ENCODE measurements at places on chromosomes 16 and 17.

- DNase-seq: no peak
Measured at GRCh38 chr16:81571592-81572385, 127.2 kb downstream of the CMIP start.

- DNase-seq: peak; percentile 26
Measured at GRCh38 chr17:16940116-16940881, 31.6 kb downstream of the TNFRSF13B start.

- no peak for DNase-seq
Measured at GRCh38 chr16:89312194-89312593, 94.7 kb downstream of the ZNF778 start.

DNA sequence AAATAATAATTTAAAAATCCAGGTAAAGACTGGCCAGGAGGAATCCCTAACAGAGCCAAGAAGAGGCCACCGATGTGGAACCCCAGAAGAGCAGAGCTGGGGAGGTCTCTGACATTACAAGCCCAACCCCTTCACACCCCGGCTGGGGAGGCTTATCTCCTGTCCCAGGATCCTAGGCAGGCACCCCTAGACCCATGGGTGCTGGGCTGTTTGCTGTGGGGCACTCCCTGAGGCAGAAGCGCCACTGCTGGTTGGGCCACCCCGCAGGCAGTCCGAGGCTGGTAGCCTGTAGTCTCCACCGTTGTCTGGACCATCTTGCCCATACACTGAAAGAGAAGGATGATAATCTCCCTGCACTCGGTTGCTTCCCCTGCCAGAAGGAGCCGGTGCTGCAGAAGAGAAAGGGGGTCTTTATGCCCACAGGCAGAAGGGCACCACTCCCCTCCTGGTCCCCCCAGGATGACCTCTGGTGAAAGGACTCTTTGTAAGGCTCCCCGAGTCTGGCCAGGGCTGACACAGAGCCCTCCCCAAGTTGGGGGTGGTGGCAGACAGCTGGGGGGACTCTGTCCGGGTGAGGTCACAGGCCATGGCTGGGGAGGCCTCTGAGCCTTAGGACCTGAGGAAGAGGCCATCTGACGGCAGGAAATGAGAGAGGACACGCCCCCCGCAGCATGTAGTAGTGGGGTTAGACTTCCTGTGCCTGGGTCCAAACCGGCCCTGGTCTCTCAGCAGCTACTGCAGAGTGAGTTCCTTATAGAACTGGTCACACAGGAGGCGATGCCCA is 34.2 kb downstream of the CFAP20 start:
- no peak for DNase-seq

DNA sequence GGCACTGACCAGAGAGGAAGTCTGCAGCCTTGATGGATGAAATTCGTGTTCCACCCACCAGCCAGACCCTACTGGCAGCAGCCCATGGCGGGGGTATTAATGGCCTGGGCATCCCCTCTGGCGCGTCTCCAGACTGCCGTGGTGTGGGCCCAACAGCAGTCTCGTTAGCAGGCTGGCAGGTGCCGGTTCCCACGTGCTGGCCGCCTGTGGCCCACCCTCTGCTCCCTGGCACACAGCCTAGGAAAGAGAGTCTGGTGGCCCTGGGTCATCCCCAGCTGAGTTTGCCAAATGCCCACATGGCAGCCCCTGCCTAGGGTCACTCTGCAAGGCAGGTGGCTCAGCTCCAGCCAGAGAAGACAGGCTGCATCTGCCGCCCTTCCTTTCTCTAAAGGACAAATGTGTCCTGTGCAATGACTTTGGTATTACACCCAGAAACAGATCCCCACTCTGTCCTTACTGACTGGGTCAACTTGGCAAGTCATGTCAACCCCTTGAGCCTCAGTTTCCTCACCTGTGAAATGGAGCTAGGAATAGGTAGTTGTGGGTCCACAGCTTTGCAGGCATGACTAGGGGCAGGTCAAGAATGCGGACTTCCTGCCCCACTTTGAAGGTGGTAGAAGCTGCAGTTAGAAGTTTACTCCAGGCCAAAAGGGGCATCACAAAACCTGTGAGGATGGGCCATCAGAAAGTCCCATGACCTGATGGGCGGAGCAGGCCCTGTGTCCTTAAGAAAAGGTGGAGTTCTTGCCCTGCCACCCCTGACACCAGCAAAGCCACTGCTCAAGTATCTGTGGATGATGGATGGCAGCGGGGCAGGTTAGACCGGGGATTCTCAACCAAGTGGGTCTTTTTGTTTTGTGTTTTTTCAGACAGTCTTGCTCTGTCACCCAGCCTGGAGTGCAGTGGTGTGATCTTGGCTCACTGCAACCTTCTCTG is 76.6 kb downstream of the ABCC6 start:
- no peak for DNase-seq

DNA sequence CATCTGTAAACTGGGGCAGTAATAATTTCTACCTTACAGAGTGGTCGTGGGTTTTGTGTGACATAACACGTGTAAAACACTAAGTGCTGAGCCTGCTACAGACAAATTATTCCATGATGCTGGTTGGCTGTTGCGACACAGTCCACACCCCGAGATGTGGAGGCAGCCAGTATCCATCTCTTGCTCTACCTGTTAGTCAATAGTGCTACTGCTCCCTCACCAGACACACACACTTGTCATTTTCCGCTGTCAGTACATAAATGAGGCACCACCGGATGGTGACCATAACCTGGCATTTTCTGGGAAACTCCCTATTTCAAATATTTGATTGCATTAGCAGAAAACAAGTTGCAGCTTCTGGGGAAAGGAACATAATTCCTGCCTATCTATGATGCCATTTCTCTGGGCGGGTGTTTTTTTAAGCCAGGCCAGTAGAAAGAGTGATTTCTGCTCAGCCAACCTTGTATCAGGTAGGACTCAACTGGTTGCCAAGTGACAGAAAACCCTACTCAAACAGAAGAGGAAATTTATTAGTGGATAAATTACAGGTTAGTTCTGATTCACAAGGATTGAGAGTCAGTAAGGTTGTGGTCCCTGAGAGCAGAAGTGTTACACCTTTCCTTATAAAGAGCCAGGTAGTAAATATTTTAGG is 24.1 kb downstream of the DNAJA2 start:
- no peak for DNase-seq

- DNase-seq: no peak
Measured at GRCh38 chr16:25709213-25709612, 17.5 kb downstream of the HS3ST4 start.

DNA sequence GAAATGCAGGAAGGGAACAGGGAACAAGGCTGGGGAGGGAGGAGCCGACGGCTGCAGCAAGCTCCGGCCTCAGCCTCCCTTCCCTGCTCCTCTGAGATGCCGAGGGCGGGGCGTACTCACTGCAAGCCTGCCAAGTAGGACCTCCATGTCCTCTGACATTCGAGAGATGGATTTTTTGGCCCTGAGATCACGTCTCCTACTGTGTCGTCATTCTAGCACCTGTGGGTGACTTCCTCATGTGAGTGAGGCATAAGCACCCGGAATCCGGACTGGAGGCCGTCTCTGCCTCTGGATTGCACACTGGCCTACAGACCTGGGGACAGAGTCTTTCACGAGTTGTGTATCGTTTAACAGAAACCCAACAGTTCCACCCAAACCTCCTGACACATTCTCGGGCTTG is 14.5 kb downstream of the MRM3 start:
- DNase-seq: no peak

DNA sequence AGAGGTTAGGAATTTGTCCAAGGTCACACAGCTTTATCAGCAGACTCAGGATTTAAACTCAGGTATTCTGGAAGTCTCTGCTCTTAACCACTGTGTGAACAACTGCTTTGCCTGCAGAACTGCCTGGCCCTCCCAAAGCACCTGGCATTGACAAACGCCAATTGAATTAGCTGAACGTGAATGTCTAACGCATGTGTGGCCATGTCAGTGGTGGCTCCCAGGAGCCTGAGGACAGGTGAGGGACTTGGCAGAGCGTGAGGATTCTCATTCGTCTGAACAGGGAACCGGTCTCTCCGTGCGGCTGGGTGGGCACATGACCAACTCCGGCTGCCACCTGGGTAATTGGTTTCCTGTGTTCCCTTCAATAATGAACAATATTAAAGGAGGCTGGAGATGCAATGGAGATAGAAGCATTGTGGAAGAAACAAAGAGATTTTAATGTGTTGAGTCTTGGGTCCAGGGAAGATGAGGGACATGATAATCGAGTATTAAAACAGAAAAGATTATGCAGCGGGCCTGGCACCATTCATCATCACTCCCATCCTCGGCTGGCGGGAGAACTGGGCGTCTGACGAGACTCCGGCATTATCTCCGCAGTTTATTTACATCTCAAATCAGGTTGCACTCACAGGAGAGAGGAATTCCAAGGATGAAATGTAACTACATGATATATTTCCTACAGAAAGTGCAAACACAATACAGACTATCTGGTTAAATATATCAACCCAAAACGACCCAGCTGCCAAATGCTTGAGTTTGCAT is 113.5 kb downstream of the NPIPB5 start:
- no peak for DNase-seq

DNA sequence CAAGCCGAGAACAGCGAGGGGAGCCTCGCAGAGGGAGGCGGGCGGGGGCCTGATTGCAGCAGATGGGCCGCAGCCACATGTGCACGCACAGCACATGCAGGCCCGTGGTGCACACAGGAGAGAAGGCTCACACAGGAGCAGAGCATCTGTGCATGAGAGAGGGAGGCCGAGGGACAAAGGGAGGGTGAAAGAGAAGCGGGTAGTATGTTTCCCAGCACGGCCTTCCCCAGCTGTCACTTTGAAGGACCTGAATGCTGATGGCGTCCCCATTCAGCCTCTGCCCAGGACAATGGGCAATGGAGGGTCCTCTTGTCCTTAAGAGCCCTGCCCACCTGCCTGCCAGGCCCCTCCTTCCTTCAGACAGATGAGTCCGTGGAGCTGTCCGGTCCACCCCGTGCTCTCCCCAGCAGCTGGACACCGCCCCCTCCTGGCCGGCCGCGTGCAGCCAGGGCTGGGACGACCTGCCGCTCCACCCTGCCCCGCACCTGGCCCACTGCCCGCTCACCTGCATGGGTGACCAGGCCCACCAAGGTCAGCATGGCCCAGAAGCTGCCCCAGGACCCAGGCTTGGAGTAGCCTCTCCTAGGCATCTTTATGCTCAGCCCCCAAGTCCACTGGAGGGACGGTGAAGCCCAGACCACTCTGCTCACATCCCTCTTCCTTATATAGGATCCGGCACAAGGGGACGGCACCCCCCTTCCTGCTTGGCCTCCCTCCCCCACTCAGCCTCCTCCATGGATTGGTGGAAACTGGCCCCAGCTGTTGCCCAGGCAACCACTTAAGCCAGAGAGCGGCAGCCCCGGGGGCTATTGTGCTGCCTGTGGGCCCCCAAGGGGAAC is at the start of gene BTBD17:
Gene BTBD17 (minus strand): TSS at position 639 of the 839 bp plus-strand sequence. CDS start 49 bp downstream, at position 590.
- peak; percentile 57 for DNase-seq

DNA sequence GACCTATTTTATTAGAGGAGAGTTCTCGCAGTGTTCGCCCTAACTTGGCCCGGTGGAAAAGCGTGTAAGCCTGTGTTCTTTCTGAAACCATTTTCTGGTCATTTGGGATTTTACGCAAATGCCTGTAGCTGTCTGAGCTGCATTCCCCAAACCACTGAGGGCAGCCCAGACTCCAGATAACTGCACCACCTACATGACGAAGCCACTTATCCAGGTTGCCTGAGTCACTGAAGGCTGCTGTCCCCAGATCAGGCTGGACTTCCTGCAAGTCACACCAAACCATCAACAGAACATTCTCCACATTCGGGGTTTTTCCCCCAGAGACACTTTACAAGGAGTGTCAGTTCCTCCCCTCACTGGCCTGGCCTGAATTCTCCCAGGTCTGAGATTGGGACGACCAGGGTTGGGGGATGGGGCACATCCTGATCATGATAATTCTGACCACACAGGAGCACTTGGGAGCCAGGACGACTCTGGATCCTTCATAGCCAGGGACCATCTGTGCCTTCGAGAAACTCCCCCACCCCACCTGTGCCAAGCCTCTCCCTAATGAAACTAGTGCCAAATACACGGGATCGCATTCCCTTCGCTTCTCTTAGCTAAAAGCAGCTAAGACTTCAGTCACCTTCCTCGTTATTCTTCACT is 2.3 kb downstream of the RPRML start:
- DNase-seq: no peak

GRCh38 chr16:51508490-51509212 is 357.6 kb upstream of the SALL1 start:
- DNase-seq: no peak

GRCh38 chr17:61456061-61456681 is 3.9 kb downstream of the TBX4 start:
- no peak for DNase-seq

- DNase-seq: no peak
Measured at GRCh38 chr17:34916120-34916519, 45.1 kb downstream of the CCT6B start.

DNA sequence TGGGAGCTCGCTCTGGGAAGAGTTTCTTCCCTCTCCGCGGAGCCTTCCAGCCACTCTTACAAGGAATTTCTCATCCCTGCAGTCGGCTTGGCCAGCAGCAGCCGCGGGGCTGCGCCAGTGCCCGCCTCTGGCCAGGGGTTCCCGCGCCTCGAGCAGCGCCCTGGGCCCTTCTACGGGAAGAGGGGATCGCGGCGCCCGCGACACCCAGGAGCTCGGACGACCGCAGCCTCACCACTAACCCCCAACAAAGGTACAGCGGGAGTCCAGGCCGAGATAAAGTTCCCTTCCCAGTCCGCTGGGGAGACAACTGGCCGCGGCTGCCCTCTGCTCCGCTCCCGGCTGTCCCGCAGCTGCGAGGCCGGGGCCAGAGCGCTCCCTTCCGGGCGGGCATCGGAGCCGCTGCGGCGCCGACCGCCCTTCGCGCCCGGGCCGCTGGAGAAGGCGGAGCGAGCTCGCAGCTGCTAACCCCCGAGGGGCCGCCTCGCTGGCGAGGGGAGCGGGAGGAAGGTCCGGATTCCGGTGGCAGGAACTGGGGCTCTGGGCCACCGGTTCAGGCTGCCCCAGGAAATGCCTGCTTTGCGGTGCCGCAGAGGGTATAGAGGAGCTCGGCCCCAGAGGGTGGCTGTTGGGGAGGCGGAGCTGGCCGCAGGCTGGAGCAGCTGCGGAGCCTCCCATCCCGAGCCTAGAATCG is 3.6 kb upstream of the HS3ST3B1 start:
- DNase-seq: peak; percentile 49

DNA sequence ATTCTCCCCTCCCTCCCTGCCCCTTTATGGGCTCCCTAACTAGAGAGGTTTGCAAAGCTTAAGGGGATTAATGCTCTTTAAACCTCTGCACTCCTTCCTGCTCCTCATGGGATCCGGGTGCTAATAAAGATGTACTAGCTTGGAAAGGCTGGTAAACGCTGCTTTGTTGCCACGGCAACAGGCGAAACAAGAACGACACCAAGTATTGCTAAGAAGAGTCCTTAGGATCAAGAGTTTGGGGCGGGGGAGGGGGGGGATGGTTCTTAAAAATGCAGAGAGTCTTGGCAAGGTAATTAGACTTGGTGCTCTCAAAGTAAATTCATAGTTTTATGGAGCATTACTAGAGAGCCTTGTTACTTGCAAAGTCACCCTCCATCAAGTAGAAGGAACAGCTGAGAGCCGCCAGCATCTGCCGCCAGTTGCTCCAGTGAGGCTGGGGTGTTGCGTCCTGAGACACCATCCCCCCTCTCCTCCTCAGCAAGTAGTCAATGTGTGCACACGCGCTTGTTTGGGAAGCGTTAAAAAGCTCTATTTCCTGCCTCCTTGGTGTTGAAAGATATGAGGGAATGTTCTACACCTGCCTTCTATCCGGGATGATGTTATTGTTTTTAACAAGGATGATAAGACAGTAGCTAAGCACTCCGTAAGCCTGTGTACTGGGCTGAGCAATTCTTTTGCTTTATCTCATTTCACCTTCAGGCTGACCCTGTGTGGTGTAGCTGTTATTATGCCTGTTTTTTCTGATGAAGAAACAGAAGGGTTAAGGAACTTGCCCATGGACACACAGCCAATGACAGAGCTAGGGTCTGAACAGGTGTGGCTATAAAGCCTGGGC is 190.9 kb downstream of the CCDC182 start:
- no peak for DNase-seq
